Omental fat pad (tissue), 4 donors: ENCODE measurements at places on chromosomes 16 and 17. TPM values are rescaled to one million over a fixed set of nuclear protein-coding genes. Genes with fewer than 3 reads are reported as not detected.

DNA sequence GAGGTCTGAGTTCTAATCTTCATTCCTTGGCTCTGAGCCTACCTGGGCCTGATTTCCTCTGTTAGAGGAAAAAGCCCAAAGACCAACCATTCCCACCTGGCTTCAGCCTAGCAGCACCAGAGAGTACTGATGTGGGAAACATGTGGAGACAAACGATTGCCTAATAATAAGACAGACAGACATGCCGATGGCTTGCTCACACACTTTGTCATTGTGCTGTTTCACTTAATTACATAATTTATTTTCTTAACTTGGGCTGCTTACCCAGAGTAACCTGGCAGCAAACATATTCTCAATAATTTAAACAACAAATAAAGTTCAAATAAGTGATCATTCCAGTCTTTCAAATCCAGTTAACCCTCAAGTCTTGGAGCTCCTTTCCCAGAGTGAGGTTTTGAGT lies 83.4 kb downstream of the MAF start:
- DNase-seq: no peak

- DNase-seq: no peak
These were observed 165.8 kb downstream of the MAF start for GRCh38 chr16:79434771-79435170.

DNA sequence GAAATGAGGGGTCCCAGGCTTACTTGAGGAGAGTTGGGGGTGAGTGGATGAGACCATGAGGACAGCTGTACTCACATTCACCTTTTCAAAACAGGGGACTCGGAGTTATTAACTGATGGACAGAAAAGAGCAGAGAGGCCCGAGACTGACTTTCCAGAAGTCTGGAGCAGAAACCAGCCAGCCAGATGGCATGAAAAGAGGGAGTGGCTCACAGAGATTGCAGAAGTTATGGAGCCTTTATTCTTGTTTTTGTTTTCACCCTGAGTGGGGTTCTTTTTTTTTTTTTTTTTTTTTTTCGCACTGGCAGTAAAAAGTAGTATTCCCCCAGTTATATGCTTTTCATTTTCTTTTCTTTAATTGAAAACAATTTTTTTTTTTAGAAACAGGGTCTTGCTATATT lies 18.9 kb downstream of the TVP23A start:
- DNase-seq: no peak

Gene SPHK1
- total RNA-seq: 19.6 TPM

DNA sequence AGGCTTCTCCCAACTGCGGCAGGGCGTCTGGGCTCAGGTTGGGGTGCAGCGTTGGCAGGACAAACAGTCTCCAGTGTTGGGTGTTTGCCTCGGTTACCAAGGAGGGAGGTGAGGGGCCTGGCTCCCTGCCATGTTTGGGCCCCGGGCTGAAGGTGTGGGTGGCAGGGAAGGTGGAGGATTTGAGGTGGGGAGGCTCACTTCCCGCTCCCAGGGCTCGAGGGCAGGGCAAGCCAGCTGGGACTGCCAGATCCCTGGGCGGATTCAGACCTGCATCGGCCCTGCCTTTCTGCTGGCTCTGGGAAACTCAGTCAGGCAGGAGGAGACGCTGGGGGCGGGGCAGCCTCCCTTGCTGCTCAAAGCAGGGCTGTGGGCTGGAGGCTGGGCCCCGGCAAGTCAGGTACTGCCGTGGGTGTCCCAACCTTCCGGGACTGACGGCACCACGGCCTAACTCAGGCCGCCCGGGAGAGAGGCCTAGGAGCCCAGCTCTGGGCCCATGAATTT lies 31.3 kb upstream of the KRT17 start:
- DNase-seq: no peak

DNA sequence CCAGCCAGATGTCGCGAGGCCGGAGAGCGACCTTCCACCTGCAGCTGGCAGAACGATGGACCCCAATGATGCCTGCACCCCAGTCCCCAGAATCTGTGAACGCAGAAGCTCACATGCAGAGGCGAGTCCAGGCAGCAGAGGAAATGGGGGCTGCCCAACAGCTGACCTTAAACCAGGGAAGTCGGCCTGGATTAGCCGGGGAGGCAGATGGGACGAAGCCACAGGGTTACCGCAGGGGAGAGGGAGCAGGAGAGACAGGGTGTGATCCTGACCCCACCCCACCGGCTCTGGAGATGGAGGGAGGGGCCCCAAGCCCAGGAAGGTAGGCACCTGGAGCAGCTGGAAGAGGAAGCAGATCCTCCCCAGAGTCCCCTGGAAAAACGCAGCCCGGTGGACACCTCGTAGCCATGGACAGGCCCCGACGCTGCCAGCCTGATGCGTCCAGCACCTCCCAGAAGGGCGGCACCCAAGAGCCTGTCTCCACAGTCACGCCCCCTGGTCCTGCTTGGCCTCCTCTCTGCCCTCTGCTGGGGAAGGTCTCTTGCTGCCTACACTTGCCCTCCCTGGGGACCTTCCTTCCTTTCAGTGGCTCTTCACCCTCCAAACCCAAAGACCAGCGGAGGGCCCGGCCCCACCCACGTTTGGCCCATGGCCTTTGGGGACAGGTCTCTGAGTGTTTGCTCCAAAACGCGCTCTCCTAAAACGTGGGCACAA lies 37.3 kb downstream of the PIEZO1 start:
- DNase-seq: no peak

GRCh38 chr17:2980904-2981246 lies 82.5 kb downstream of the OR1D5 start:
- DNase-seq: no peak

GRCh38 chr17:70888324-70888723 lies 719.0 kb downstream of the KCNJ2 start:
- DNase-seq: no peak

Gene SLC38A8
- not detected for total RNA-seq

Gene DHRS7C
- total RNA-seq: not detected

Gene HOXB3
- total RNA-seq: 15.9 TPM

DNA sequence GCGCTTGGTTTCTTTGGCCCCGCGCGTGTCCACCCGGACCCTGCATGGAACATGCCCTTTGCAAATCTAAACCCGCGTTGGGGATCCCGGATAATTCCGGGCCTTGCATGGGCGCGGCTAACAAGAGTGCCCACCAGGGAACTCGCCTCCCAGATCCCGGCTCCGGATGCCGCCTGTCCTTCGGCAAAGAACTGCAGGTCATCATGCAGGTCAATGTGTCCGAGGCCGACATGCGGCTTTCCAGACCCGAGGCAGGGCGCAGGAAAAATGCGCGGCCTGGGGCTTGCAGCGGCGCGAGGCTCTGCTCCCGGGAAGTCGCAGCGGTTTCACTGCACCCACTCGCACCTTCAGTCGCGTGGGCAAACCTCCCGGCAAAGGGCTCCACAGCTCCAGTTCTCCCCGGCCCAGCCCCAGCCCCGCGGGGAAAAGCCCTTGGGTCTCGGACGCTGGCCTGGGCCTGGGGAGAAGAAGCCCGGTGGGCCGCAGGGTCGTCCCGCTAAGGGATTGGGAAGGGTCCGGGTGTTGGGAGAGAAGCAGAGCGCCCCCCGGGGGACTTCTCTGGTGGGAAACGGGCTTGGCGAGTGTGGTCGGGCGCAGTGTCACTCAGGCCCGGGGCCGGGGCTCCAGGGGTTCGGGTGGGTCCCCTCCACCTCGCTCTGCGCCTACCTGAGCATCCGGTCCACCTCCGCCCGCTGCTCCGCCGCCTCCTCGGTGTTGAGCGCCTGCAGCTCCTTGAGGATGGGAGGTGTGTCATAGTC lies 805 bp downstream of the HNF1B start:
- DNase-seq: no peak

GRCh38 chr16:56948234-56948633 lies 13.5 kb upstream of the CETP start:
- no peak for DNase-seq

GRCh38 chr16:29308644-29309546 lies 97.6 kb downstream of the NPIPB11 start:
- no peak for DNase-seq

DNA sequence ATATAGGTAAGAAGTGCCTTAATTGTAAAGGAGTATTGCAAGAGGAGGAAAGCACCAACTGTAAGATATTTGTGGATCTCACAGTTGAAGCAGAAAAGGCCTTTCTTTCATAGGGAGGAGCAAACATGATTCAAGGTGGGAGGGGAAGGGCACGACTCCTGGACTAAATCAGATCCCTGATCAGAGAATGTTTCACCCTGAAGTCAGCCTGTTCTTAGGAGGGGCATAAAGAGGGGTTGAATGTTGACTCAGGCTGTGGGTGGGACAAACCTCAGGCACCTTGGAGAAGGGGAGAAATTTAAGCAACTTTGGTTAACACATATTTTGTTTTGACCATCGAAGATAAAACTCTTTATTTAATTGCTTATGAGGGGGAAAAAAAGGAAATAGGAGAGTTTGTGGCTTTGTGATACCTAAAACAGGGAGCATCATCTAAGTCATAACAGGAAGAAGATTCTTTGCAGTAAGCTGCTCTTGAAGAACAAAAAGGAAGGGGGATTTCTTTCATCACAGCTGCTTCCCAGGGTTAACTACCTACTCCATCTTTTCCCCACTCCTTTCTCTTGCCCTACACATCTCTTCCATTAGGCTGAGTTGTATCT lies 158.6 kb upstream of the ZNF267 start:
- no peak for DNase-seq

Gene NUDT16L1
- total RNA-seq: 12.4 TPM

DNA sequence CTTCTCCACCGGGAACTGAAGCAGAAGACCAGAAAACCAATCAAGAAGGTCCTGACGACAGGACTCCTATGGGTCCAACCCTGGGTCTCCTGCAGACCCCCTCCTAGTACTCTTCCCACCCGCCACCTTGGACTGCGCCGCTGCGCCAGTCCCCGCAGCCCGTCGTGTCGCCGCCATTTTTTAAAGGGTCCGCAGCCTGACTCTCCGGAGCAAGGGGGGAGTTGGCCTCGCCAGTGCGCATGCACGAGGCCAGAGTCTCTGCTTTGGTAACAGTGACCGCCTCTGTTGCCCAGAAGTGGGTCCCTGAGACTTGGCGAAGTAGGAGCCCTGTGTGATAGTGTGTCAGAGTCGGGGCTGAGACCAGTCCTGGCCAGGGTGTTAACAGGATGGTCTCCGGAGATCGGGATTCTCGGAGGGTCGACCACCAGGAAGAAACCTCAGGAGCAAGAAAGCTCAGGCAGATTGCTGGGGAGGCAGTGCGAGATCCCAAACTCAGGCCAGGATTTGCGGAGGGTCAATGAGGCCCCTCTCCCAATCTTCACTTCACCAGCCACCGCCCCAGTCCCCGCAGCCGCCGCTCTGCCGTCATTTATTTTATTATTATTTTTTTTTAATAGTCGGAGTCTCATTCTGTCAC lies 612.5 kb downstream of the KCNJ18 start:
- DNase-seq: no peak

GRCh38 chr17:42097691-42098631 lies at the start of gene ZNF385C:
ZNF385C (minus strand) TSS chr17:42098473; CDS start chr17:42063056, 35,417 bp downstream.
- no peak for DNase-seq

DNA sequence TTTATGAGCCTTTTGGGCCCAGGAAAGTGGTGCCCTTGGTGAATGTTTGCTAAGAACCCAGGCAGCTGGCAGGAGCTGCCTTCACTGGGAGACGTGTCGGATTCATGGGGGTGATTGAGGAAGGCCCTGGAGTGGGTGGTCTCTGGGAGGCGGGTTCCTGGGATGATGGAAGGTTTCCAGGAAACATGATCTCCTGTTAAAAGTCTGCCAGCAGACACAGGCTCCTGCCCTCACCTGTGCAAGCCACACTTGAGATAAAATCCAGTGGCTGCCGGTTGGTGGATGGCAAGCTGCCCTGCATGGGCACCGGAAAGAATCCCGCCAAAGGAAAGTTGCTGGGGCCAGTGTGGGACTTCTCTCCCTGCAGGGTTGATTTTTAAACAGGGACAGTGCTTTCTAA lies 189.0 kb upstream of the CIBAR2 start:
- DNase-seq: no peak

GRCh38 chr17:28623696-28624095 lies 9.7 kb upstream of the RSKR start:
- DNase-seq: no peak

DNA sequence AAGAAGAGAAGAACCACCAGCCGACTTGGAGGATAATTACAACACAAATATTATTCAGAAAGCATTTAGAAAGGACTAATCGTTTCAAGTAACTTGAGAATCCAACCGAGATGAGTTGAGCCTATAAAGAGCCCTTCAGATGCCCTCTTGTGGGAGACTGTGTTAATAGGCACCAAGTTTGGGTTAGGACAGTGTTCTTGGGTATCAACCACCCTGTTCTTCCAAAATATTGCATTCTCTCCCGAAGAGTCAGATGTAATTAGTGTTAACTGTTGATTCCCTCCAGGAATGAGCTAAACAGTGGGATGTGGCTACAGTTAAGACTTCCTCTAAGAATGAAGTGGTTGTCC lies 87.8 kb upstream of the NOL11 start:
- DNase-seq: no peak

Gene SLC52A1
- total RNA-seq: not detected

DNA sequence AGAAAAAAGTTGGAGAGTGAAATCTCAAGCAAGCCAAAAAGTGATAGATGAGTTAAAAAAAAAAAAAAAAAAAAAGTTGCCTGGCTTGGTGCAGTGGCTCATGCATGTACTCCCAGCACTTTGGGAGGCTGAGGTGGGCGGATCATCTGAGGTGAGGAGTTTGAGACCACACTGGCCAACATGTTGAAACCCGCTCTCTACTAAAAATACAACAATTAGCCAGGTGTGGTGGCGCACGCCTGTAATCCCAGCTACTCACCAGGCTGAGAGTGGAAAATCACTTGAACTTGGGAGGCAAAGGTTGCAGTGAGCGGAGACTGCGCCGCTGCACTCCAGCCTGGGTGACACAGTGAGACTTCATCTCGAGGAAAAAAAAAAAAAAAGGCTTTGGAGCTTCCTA lies 668.8 kb downstream of the WWOX start:
- DNase-seq: no peak

DNA sequence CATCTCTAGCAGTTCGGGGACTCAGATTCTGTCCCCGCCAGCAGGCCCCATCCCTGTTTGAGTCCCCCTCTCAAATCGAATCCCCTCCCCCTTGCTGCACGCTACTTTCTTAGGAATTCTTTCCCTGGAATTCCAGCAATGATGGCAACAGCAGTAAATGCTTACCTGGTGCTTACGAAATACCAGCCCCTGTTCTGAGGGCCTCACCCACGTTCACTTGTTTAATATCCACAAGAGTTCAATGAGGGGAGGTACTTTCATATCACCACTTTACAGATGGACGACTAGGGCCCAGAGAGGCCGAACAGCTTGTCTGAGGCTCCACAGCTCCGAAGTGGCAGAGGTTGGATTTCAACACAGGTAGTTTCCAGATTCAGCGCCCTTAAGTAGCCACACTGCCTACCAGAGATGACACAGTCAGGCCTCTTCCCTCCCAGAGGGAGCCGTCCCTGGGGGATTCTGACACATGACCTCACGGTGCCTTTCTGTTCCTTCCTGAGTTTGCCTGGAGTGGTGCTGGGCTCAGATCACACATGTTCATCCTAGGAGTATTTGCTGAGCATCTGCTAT lies 120.7 kb upstream of the GSE1 start:
- DNase-seq: no peak

GRCh38 chr17:6684881-6685767 lies 28.0 kb downstream of the SLC13A5 start:
- DNase-seq: no peak

Gene OR4D2
- not detected for total RNA-seq
